ENCODE measurements at places on chromosomes 3 and 15. TPM values are rescaled to one million over a fixed set of nuclear protein-coding genes. Genes with fewer than 3 reads are reported as not detected.

GRCh38 chr3:184360070-184360928, 1.1 kb downstream of the CLCN2 start:
- DNase-seq: no peak

The TMEM202 gene
- polyA plus RNA-seq: not detected

DNA sequence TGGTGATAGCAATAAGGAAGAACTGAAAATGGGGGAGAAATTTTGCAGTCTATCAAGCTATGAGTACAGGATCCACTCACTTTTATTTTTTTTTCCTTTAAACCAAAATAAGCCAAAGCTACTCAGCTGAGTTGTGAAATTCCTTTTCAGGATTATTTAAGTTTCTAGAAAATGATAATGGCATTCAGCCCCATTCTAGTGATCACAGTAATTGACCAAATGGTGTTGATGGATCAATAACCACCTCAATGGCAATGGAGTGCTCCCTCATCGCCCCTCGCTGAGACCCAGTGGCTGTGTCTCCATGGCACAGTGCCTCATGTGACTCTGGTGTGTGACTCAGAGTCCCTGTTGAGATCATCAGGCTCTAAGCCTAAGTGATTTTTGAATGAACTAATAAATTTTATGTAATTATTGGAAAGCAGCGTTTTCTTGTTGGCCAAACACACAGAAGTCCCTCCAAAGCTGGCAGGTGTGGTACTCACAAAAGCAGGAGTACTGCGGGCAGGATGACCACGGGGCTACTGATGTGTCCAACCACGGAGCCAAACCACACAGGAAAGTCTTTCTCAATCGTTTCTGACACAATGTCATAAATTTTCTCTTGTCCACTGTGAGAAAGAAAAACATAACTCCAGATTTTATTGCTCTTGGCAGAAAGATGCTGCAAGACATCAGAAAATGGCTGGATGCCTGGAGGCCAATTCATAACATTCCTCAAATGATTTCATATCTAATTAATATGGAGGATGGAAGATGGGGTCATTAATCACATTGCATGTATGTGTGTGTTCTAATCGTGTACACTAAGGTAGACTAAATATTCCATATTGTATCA, 14.4 kb upstream of the STARD5 start:
- DNase-seq: no peak

The DUOXA1 gene
- polyA plus RNA-seq: not detected

The RAB6B gene
- 0.37 TPM for polyA plus RNA-seq

The GOLGA8O gene
- polyA plus RNA-seq: not detected

The SLC38A3 gene
- polyA plus RNA-seq: not detected

The PDZRN3 gene
- polyA plus RNA-seq: not detected

GRCh38 chr3:191244242-191244867, 45.3 kb downstream of the OSTN start:
- no peak for DNase-seq

The USP19 gene
- 24.9 TPM for polyA plus RNA-seq

The ITIH4 gene
- polyA plus RNA-seq: 0.07 TPM

- no peak for DNase-seq
These were observed 269.4 kb upstream of the TTC14 start for GRCh38 chr3:180332608-180333007.

DNA sequence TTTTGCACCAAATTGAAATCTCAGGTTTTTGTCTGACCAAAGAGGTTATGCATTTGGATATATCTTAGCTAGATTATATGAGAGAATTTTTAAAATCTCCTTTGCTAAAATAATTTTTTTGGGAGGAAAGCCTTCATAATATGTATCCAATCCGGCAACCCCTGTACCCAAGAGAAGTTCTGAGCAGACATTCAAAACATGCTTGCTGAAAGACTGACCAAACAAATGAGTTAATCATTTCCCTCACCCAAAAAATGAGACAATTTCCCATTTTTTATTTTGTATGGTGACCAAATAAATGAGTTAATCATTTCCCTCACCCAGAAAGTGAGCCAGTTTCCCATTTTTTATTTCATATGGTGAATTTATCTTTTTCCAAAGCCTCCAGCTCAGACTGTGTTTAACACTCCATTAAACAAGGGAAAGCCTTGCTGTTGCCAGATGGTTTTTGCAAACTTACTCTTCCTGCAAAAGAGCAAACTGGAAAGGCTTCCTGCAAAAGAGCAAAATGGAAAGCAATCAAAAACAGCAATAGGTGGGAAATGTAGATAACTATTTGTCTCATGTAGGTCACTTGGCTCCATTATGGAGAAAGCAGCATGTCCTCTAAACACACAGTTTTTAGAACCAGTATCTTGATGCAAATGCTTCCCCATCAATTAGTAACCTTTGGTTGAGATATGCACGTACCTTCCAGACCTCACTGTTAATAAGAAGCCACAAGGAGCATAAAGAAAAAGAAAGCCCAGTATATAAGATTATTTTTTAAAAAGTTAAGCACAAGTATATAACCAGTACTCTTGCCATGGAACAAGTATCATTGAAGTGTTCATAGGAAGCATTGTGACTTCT, 78.4 kb upstream of the OSTN start:
- no peak for DNase-seq

GRCh38 chr15:57320631-57321220, 55.6 kb upstream of the CGNL1 start:
- DNase-seq: no peak

DNA sequence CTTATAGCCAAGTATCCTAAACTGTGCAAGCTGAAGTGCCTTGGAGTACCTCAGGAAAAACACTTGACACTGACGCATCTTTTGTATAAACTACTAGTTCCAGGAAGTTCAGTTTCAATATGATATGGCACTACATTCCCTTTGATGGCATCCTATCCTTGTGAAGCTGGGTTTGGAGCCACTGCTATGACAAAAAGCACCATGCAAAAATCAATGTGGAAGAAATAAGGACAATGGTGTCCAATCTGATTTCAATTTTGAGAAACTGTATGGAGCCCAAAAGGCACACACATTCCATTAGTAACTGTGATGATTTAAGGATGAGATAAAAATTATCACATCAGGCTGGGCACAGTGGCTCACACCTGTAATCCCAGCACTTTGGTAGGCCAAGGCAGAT, 5.6 kb downstream of the RPS27L start:
- DNase-seq: no peak

- DNase-seq: no peak
These were observed 213.1 kb downstream of the FGF12 start for GRCh38 chr3:192514081-192514753.

The CA12 gene
- polyA plus RNA-seq: not detected

The CTNNB1 gene
- polyA plus RNA-seq: 65.9 TPM

The ACAP2 gene
- 53.9 TPM for polyA plus RNA-seq

The SPESP1 gene
- 0.53 TPM for polyA plus RNA-seq

DNA sequence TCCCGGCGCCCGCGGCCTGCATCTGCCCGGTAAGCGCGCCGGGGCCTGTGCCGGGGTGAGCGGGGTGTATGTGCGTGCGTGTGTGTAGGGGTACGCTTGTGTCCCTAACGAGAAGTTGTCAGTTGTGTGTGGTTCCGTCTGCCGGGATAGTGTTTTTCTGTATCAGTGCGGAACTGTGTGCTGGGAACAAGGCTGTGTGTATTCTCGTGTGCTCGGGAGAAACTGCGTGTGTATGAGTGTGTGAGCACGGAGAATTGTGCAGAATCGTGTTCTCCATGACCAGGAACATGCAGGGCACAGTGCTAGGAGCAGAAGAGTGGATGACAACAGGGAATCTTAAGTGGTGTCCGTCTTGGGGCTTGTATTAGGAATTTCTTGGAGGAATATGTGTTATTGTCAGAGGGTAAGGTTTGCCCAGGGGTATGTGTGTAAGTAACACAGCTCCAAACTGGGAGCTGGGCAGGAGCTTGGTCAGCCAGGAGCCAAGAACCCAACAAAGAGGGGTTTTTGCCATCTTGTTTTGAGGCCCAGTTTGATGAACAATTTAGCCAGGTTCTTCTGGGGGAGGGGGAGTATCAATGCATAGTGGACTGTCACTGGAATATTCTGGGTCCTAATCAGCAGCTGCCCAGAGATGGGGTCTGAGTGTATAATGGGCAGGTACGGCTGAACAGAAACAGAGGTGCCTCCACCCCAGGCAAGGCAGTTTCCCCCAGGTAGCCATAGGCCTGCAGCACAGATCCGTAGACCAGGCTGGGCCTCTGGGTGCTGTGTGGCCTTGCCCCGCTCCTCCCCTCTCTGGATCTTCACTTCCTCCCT, 2.1 kb downstream of the ISL2 start:
- no peak for DNase-seq

GRCh38 chr3:46978985-46979944, at the start of gene NBEAL2:
Gene NBEAL2, plus strand, starts transcription at chr3:46979666. Its CDS starts 196 bp downstream, at chr3:46979862.
- DNase-seq: peak; percentile 93

The CCR5 gene
- polyA plus RNA-seq: 0.59 TPM

GRCh38 chr15:78131295-78132061, at the start of gene CIB2:
Gene CIB2, minus strand, starts transcription at chr15:78131445. Its CDS starts 230 bp downstream, at chr15:78131215.
- DNase-seq: peak; percentile 76

DNA sequence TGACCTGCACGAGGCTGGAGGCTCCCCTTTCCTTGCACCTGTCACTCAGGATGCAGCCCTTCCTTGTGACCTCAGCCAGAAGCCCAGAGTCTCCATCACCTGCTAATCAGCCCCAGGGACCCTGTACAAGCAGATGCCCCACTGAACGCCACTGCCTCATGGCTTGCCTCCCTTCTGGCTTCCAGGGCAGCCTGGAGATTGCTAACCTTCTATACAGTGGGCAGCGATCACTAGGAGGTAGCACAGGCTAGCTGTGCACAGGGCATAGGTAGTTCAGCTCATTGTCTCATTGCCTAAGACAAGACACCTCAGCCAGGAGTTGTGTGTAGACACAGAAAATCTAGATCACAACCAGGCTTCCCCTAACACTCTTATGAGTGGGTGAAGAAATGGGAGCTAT, 49.3 kb downstream of the SSUH2 start:
- no peak for DNase-seq

The GREM1 gene
- not detected for polyA plus RNA-seq

The TMEM44 gene
- not detected for polyA plus RNA-seq

- DNase-seq: no peak
These were observed 2.5 kb downstream of the MAP3K13 start for GRCh38 chr3:185365291-185366073.

GRCh38 chr3:106345353-106346027, 476.7 kb upstream of the CBLB start:
- no peak for DNase-seq

DNA sequence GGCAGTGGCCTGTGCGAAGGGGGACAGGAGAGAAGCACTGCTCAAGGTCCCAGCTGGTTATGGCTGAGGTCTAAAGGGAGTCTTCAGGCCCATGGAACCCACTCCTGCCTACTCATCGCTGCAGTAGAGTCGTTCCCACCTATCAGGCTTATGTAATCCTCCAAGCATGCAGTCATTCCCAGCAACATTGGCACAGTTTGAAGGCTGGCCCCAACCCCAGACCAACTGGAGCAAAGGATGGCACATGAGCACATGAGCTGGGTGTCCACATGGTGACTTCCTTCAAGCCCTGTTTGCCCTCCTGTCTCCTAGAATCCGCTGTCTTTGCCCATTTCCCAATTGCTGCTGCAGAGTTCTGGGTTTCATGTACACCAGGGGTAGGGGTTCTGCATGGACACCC, 60.5 kb upstream of the FGD5 start:
- no peak for DNase-seq

- DNase-seq: no peak
These were observed 232.5 kb downstream of the SHQ1 start for GRCh38 chr3:72615776-72616175.

The GOLGA6A gene
- polyA plus RNA-seq: not detected

DNA sequence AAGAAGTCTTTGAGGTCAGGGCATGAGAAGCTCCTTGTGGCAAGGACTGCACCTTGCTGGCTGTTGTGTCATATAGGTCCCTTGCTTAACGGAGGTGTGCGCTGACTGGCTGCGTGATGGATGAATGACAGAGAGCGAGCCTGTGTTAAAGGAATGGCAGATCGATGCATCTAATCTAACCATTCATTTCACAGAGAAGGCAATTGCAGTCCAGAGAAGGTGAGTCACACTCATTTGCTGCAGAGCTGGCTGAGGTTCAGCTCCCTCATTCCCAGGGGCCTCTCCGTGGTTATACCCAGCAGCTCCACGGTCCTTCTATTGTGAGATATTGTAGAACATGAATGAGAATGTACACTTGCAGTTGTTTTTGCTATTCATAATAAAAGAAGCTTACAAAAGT, 289.3 kb downstream of the EPHB1 start:
- DNase-seq: no peak

- DNase-seq: no peak
These were observed 254.6 kb upstream of the RBMS3 start for GRCh38 chr3:29026286-29026685.

DNA sequence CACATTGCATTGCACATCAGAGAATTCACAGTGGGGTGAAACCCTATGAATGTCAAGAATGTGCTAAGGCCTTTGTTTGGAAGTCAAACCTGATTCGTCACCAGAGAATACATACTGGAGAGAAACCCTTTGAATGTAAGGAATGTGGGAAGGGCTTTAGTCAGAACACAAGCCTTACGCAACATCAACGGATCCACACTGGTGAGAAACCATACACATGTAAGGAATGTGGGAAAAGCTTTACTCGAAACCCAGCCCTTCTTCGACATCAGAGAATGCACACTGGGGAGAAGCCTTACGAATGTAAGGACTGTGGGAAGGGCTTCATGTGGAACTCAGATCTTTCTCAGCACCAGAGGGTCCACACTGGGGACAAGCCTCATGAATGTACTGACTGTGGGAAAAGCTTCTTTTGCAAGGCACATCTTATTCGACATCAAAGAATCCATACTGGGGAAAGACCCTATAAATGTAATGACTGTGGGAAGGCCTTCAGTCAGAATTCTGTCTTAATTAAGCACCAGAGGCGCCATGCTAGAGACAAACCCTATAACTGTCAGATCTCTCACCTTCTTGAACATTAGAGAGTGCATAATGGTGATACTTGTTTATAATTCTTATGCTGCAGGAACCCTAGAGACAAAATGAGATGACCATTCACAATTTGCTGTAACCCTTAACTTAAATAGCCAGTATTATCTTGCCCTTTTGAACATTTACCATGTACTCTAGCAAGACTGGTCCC, 9.0 kb downstream of the ZNF662 start:
- no peak for DNase-seq

Measured in CD4-positive, alpha-beta memory T cell (primary cell).